ENCODE measurements at places on chromosomes 5 and 9.

GRCh38 chr9:89661956-89662717 lies 57.3 kb downstream of the GADD45G start:
- no peak for DNase-seq

- no peak for DNase-seq
These were observed 49.7 kb downstream of the SEMA6A start for GRCh38 chr5:116524966-116525365.

DNA sequence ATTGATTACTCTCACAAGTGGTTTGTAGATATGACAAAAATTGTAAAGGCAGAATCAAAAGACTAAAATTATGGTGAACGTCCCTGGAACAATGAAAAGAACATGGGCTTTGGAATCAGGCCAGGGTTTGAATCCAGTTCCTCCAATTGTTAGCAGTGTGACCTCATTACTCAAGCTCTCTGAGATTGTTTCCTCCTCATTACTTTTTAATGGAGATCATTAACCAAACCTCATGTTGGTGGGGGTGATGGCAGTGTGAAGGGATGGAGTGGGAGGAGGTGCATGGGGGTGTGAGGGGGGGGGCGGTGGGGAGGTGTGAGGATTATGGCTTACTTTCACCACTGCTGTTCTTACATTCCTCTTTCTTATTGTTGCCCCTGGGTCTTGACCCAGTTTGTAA lies 44.1 kb upstream of the FOXE1 start:
- no peak for DNase-seq

GRCh38 chr5:38835887-38836286 lies 9.9 kb upstream of the OSMR start:
- DNase-seq = no peak

DNA sequence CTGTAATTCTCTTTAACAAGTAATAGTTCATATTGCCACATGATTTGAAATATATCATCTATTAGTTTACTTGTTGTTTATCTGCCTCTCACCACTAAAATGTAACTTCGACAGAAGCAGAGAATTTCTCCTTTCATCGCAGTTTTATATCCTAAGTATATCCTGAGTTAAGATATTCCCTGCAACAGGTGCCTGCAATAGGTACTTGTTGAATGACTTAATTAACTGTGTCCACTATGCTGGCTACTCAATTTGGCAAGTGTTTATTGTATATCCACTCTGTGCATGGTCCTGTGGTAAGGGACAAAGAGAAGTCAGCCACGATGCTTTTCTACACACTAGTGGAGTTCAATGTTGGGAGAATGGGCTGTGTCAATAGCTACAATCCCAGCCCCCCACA lies 108.5 kb downstream of the PSAT1 start:
- no peak for DNase-seq

DNA sequence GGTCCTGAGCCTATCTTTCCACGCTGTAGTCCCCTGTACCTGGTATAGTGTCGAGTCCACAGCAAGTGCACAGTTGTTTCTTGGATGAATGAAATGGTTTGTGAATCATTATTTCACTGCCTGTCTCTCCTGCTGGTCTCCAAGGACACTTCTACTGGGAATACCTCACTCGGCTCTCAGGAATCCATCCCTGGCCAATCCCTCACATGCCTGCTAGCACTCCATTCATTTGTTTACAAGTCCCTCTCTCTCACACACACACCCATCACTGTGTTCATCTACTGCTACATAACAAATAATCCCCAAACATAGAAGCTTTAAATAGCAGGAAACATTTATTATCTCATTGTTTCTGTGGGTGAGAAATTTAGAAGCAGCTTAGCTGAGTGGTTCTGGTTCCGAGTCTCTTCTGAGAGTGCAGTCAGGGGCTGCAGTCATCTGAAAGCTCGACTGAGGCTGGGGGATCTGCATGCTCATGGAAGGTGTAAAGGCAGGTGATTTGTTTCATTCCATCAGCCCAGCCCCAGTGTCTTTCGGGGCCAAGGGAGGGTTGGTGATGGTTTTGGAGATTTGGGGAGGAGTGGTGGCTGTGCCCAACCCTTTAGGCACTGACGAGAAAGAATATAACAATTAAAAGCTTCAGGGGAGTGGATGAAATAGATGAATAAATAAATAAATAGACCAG lies 132.7 kb upstream of the IER5L start:
- no peak for DNase-seq

DNA sequence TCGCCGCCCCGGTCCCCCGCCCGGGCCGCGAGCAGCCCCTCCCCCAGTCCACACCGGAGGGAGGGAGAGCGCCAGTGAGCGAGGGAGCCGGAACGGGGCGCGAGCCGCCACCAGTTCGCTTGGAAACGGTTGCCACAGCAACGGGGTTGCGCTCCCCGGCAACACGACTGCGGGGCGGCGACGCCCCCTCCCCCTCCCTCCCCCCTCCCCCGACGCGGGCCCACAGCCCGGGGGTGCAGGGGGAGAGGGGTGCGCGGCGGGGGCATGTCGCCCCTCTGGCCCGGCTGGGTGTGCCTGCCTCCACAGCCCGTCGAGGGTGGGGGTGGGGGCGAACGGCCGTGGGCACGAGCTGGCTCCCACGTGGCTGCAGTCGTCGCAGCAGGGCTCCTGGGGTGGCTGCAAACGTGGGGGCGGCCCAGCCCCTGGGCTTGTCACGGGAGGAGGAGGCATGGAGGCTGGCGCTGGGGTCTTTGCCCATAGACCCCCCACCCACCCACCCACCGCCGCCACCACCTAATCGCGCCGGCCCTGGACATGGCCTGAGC lies 524 bp downstream of the PRR7 start:
- DNase-seq = peak; percentile 41

DNA sequence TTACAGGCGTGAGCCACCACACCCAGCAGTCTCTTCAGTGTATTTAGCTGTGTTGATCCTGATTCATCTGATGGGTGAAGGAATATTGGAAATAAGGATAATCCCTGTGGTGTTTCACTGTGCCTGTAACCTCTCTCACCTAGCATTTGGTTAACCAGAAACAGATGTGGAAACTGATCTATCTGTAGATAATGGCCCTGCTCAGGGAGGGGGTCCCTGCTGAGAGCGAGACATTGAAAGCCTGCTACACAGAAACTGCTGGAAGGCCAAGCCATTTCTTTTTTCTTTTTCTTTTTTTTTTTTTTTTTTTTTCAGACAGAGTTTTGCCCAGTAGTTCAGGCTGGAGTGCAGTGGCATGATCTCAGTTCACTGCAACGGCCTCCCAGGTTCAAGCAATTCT lies 28.4 kb downstream of the QRFP start:
- DNase-seq = no peak

DNA sequence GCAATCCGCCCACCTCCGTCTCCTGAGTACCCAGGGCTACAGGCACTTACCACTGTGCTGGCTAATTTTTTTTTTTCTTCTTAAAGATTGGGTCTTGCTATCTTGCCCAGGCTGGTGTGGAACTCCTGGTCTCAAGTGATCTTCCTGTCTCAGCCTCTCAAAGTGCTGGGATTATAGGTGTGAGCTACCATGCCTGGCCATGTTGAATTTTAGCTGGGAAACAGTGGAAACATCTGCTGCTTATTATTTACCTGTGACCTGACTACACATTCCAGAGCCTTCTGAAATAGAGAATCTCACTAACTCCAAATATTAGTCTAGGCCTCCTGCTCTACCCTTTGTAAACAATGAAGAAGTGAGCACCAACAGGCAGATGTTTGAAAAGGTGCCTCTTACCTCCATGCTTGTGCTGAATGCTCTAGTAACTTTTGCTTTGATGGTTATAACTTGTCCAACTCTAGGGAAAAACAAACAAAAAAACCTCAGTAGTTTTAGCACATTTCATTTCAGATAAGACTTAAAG lies 22.5 kb downstream of the ACOT12 start:
- DNase-seq = no peak

DNA sequence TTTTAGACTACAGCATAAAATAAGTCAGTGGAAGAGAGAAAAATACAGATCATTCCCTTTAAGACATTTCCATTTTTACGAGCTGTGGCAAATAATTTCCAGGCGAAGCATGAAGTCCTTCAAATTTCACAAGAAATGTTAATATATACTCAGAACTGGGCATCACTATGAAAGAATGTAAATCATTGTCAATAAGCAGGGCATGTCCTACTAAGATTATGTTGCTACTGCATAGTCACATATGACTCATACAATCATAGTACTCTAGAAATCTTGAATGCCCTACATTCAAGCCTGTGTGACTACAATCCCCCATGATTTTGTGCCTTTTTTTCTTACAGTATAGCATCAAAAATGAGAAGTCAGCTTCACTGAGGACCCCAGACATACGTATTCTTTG lies 485.2 kb upstream of the FTMT start:
- DNase-seq = no peak

DNA sequence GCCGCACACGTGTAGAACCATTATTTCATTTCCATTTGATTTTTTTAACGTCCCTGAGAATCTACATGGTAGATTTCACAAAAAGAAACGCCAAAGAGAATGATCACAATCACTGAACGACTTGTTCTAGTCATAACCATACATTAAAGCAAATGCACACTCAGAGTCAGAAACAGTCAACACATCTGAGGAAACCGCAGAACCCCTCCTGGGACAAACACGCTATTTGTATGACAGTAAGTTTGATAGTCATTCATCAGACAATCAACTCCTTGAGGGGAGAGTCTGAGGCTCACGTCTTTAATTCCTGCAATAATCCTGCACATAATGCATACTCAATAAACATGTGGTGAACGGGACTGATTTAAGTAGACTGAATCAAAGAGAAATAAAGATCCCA lies 129.2 kb downstream of the MED27 start:
- DNase-seq = no peak

GRCh38 chr9:125444166-125444565 lies 182.5 kb downstream of the GAPVD1 start:
- no peak for DNase-seq

DNA sequence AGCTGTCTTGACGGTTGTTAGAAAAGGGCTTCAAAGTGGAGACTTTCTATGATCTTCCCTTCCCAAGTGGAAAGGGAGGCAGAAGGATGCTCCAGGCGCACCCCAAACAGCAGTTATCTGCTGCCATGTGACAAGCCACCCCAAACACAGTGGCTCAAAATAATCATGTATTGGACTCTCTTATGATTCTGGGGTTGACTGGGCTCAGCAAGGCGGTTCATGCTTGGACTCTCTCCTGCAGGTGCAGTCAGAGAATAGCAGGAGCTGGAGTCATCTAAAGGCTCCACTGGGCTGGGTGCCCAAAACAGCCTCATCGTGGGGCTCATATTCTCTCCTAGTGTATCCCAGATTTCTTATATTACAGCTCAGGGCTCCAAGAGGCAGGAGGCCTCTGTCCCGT lies 177.6 kb upstream of the IER5L start:
- DNase-seq = no peak

GRCh38 chr9:109409773-109410397 lies 88.2 kb downstream of the PTPN3 start:
- DNase-seq = no peak

GRCh38 chr5:35162848-35163709 lies 67.2 kb downstream of the PRLR start:
- no peak for DNase-seq

All from KBM-7 (cell line).